ENCODE measurements at places on chromosomes 7 and 10.

- peak; percentile 24 for DNase-seq
Observed at GRCh38 chr10:6786579-6787031, 206.5 kb upstream of the PRKCQ start.

GRCh38 chr7:92177362-92177761, 1.6 kb downstream of the LRRD1 start:
- no peak for DNase-seq

DNA sequence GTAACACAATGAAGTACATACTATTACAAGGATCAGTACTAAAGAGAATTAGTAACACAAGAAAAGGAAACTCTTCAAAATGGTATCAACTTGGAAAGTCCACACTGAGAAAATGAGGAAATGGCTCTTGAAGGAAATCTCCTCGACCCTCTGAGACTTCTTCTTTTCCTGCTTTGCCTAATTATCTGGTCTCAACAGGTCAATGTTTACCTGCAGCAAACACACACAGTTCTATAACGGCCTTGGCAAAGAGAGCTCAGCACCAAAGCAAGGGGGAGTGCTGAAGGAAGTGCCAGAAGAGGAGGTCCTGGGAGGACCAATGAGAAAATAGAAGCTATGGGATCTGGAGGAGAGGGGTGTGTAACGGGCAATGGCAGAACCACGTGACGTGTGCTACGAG, 21.9 kb downstream of the CHCHD3 start:
- no peak for DNase-seq

GRCh38 chr7:113085781-113086390, 741 bp downstream of the GPR85 start:
- DNase-seq, result no peak

GRCh38 chr10:116768786-116769185, 26.4 kb upstream of the HSPA12A start:
- DNase-seq, result no peak

DNA sequence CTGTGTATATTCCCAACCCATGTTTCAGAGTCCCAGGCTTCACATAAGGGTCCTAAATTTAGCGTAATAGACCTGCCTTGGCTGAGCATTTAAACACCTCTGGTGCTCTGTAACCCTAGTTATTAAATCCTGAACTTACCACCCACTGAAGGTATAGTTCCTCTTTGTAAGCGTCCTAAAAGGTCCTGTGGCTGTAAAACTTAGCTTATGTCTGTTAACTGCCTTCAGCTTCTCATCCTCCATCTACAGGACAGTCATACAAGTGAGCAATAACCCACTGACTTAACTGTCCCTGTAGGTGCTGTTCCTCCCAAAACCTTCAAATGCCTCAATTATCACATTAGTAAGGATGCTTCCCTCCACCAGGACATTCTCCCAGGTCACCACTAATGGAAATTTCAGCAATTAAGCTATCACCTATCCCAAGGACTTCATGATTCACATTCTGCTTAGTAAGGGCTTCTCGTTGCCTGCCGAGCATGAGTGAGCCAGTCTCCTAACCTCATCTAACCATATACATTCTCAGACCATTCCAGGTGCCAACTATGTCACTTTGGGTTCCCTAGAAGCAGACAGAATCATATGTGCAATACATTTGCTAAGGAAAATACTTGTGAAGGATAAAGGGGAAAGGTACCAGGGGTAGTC, 55.8 kb downstream of the CASD1 start:
- DNase-seq, result no peak

DNA sequence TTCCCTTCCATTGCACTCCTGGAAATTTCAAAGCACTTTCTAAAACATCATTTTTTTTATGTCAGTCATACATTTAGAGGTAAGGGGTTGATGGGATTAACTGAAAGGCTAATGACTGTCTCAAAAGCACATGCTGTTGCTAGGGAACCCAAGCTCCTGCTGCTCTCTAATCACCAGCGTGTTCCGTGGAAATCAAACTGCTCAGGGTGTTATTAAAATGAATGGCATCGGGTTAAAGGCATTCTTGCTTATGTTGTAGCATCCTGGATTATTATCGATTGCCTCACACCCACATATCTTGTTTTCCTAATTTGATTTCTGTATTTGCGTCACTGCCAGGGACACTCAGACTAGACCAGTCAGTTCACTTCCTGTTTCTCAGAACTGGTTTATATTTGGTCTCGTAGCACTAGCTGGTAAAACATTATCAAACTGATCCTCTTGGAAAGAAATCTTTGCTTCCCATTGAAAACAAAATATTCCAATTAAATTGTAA, 216.5 kb upstream of the MKLN1 start:
- DNase-seq, result peak; percentile 26

DNA sequence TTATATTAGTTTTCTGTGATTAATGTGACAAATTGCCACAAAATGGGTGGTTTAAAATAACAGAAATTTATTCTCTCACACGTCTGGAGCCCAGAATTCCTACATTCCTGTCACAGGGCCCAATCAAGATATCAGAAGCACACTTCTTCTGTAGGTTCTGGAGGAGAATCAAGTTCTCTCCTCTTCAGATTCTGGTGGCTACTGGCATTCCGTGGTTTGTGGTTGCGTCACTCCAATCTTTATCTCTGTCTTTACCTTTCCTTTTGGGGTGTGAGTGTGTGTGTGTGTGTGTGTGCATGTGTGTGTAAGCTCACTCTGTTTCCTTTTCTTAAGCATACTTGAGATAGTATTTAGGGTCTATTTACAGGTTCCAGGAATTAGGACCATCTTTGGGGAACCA, 115.5 kb upstream of the DKK1 start:
- no peak for DNase-seq

DNA sequence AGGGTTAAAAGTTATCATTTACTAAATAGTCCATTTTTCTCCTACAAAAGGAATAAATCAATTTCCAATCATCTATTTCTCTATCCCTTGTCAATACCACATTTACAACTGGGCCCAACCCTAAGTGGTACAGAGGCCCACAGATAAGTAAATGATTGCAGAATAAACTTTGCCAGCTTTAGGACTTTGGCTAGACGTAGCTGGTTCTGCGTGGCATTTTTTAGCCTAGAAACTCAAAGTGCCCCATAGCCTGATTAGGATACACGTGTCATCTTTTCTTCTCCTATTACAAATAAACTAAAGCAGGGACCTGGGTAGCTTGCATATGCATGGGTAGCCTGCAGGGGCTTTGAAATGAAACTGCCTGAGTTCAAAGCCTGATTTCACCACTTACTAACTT, 56.4 kb downstream of the KLF6 start:
- no peak for DNase-seq

- no peak for DNase-seq
Observed at GRCh38 chr10:86642021-86642420, 12.3 kb upstream of the OPN4 start.

DNA sequence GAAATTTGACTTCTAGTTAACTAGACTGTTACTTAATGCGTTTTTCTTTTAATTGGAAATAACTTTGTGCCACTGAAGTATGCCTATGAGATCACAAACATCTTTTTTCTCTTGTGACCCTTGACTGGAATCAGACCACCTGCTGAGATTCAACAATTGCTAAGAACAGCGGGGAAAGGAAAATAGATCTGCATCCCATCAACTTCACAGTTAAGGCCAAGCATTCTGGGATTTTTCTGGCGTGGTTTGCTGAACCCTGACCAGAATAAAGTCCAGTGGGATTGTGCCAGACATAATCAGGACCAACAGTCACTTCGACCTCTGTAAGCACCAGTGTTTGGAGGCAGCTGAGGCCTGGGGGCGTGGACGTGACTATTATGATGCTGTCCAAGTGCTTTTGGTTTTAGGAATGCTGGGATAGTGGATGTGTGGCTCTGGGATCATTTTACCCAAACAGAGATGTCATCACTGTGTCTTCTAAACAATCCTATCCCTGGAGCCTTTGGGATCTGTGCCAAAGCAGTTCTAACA, 373.3 kb upstream of the PRKCQ start:
- no peak for DNase-seq

- DNase-seq, result no peak
Observed at GRCh38 chr7:154568346-154568745, 434.6 kb downstream of the PAXIP1 start.

- DNase-seq, result no peak
Observed at GRCh38 chr10:122931088-122931906, 20.9 kb downstream of the FAM24A start.

DNA sequence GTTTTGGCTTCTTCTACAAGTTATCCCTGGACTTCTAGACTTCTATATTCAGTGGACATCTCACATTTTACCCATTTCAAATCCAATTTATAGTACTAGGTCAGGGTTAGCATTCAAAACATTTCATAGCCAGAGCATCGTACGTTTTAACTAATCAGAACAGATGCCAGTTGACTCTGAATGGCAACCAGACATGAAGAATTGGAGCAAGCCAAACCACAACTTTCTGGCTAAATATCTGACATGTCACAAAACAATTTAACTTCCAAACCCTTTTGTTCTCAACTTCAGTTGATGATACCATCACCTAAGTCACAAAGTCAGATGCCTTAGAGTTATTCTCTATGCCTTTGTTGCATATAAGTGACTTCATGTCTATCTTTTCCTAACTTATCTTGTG, 1105.7 kb downstream of the XPNPEP1 start:
- no peak for DNase-seq

GRCh38 chr10:28171468-28172222, 131.2 kb downstream of the MPP7 start:
- no peak for DNase-seq

DNA sequence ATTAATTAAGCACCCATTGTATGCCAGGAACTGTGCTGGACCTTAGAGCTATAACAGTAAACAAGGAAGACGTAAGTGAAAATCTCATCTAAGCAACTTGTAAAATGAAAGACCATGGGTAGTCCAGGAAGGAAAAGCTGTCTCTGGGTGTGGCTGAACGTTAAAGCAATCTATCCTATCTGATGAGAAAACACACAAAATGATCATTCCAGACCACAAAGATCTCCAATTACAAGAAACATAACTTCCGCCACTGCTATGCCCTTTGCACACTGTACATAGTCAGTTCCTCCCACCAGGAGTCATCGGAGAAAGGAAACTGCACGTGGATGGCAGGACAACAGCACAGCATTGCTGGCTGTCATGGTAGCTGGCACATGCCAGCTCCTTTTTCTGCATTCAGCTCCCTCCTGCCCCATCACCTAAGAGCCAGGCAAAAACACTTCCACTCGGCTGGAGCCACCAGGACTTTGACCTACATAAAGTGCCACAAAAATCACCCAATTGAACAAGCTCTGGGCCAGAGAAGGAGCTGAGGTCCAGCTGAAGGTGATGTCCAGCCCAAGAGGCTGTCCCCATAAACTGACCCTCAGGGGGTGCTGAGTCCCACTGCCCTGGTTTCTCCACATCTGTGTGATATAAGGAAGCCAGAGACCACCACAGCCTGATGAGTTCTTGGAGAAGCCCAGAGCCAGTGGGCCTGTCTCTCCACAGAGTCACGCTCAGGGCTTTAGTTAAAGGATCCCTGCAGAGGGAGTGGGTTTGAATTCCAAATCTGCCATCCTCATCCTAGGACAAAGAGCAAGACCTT, 56.4 kb downstream of the STEAP1B start:
- DNase-seq, result no peak

- DNase-seq, result no peak
Observed at GRCh38 chr7:145065473-145065872, 229.6 kb upstream of the TPK1 start.

- no peak for DNase-seq
Observed at GRCh38 chr10:110947061-110947595, 27.7 kb downstream of the SHOC2 start.
